ENCODE measurements at places on chromosomes 7 and 10. TPM values are rescaled to one million over a fixed set of nuclear protein-coding genes. Genes with fewer than 3 reads are reported as not detected.

GRCh38 chr10:30630571-30630970 lies 1.0 kb upstream of the LYZL2 start:
- DNase-seq: no peak

Gene CFAP70
- total RNA-seq: 0.36 TPM

GRCh38 chr10:110893559-110894179 lies 21.9 kb downstream of the PDCD4 start:
- no peak for DNase-seq

- DNase-seq: no peak
Measured at GRCh38 chr7:133134810-133135209, 52.9 kb upstream of the CHCHD3 start.

DNA sequence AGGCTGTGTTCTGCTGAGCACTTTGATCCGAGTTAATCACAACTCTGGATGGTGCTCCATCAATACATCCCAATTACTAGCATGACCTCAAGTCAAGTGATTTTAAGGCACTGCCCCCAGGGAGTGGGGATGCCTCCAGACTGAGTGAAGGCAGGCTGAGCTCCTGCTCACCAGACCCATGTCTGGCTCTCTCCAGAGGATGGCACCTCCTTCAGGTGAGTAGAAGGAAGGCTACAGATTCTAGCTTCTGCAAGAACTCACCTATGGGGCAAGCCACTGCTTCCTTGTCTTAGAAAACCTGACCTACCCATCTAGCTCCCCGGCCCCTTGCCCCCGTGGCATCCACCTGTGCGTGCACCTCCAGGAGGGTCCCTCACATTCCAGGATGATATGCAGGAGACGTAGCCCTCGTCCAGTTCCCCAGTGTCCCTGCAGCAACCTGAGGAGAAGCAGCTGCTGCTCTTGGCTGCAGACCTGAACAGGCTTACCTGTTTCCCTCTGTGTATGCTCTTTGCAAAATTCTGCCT lies 390.3 kb downstream of the GRID1 start:
- DNase-seq: no peak

GRCh38 chr7:5396999-5397663 lies 26.5 kb downstream of the TNRC18 start:
- peak; percentile 78 for DNase-seq

- DNase-seq: no peak
Measured at GRCh38 chr10:18368273-18368672, 228.0 kb downstream of the CACNB2 start.

DNA sequence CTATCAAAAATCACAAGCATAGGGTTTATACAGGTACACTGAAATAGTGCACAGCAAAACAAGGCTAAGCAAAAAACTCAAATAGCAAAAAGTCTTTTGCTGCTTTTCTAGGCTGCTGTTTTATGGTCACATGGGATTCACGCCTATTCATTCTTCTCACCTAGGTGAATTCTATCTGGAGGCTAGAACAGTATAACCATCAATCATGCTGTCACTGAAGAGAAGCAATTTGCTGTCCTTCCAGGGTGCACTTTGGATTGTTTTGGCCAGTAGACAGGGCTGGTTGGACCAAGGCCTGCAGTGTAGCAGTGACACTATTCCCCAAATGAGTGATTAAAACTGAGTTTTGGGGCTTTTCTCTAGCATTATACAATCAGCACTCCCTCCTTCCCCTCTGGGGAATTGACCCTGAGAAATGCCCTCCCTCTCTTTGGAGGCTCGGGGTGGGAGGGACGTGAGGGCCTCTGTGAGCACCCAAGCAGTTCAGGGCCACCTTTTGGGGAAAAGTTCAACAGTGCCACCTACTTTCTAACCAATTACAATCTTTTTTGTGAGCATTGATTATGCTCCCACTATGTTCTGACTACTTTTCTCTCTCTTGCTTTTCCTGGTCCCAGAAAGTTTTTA lies 16.2 kb upstream of the SND1 start:
- DNase-seq: no peak

DNA sequence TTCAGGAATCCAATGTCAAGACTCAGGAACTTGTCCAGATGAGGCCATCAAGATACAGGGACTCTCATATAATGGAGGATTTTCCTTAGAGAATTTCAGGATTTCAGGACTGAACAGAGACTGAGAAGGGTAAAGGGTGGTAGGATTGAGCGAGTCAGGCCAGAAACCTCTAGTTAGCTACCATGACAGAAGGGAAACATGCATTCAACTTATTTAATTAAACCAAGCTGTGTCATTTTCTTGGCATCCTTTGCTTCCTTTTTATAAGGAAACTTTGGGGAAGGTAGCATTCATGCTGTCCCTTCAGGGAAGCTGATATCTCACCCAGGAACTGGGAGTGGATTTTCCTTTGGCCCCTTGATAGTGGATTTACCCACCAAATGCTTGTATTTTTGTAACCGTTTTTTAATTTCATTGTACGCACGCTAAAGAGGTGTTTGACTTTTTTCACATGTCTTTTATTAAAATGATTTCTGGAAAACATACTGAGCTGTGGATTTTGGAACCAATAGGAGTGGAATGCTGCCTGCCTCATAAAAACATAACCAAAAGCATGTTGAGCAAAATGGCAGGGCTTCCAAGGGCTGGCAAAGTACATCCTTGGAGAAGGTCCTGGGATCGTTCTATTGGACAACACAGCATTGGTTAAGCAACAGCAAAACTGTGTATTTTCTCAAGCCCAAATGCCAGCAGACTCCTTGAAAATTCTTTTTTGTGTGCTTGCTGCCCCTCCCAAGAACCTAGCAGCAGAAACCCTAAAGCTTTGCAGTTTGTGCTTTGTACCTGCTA lies 104.5 kb downstream of the CXCL12 start:
- DNase-seq: peak; percentile 75

Gene RBP4
- not detected for total RNA-seq

Gene HGF
- not detected for total RNA-seq

DNA sequence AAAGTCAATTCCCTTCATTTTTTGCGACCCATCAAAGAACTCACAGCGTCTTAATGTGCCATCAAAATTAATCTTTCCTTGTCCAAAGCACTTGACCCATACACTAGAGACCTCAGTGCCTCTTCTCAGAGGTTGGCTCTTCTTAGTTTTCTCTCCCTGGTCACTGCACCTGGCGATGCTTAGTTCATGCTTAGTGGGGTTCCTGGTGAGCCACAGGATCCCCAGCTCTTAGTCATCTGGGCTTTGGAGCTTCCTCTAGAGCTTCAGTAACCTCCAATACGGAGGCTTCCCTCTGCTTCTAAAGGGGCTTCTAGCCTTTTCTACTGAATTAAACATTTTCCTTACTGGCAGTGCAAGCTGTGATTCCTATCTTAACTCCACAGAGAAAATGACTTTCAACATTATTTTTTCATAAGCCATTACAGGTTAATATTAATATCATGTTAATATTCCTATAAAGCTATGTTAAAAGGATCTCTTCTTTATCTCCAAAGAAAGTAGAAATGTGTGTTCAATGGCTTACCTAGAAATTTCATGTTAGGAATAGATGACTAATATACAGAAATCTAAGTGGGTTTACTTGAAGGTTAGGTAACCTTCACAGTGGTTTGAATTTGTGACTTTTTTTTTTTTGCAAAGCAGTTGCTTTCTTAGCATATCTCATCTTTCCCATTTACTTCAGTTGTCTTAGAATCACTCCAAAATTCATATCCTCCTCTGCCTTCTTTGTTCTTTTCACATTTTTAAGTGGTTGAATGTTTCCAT lies 295.2 kb downstream of the CAMK1D start:
- peak; percentile 7 for DNase-seq

GRCh38 chr7:128781851-128782250 lies 6.3 kb upstream of the OPN1SW start:
- no peak for DNase-seq

Gene PNLIPRP3
- total RNA-seq: not detected

- no peak for DNase-seq
Measured at GRCh38 chr7:33190688-33191304, 61.4 kb downstream of the BBS9 start.

DNA sequence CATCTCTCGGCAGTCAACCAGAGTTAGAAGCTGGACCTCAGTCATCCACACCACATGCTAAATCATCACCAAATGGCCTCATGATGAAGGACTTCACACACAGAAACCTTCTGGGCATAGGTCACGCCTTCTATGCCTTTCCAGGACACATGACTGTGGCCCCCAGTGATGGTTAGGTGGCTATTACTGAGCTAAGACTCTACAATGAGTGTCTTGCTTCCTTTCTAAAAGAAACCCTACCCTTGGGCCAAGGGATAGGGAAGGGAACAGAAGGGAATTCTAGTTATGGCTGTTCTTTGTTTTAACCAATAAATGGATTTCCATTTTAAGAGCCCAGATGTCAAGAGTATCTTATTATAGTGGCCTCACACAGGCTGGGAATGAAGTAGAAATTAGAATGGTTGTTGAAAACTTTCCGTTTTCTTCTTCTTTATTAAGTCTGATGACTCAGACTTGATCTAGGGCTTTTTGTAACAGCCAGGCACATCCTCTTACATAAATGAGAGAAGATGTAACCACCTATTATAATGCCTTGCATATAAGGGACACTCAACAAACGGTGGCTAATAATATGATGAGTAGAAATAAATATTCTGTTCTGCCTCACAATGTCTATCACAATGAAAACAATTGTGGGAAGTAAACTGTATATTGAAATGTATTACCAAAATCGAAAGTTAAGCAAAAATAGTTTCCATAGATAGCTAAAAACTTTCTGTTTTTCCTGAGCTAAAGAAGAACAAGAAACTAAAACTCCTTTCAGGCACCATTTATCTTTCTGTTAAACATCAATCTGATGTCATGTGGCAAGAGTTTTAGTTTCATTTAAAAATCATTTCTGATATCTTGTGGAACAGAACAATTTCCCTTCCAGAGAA lies 62.5 kb upstream of the TOMM7 start:
- no peak for DNase-seq
